Uterine smooth muscle cell (primary cell): ENCODE measurements at places on chromosomes 4 and X. TPM values are rescaled to one million over a fixed set of nuclear protein-coding genes. Genes with fewer than 3 reads are reported as not detected.

PDE6B gene
- 0.22 and 1.1 TPM in 2 replicates for total RNA-seq

PDZD11 gene
- total RNA-seq = 39.2 and 40.3 TPM in 2 replicates

LRIT3 gene
- under 0.01 and 0.11 TPM in 2 replicates for total RNA-seq

FAM114A1 gene
- 453 and 465 TPM in 2 replicates for total RNA-seq

POLN gene
- 1.4 and 2.9 TPM in 2 replicates for total RNA-seq

DGKK gene
- not detected in 2 replicates for total RNA-seq

TBX22 gene
- not detected in 2 replicates for total RNA-seq

GPR82 gene
- total RNA-seq = not detected in 2 replicates

GIMD1 gene
- not detected in 2 replicates for total RNA-seq

CITED1 gene
- total RNA-seq = 0.37 and 0.77 TPM in 2 replicates

MAML3 gene
- total RNA-seq = 2.0 and 2.1 TPM in 2 replicates

DCHS2 gene
- total RNA-seq = 0.11 and 0.12 TPM in 2 replicates

TCEANC gene
- 2.7 and 3.2 TPM in 2 replicates for total RNA-seq

TREX2 gene
- total RNA-seq = 1.9 and 2.4 TPM in 2 replicates

RAB9B gene
- total RNA-seq = 1.1 and 3.2 TPM in 2 replicates

ADGRG2 gene
- under 0.01 TPM in 1 of 2 replicates, not detected in the other for total RNA-seq

MMGT1 gene
- 9.1 and 9.3 TPM in 2 replicates for total RNA-seq

APELA gene
- total RNA-seq = not detected in 2 replicates

MTMR8 gene
- 0.11 and 0.37 TPM in 2 replicates for total RNA-seq

GRIA3 gene
- total RNA-seq = 5.1 and 15.0 TPM in 2 replicates

GRK4 gene
- total RNA-seq = 4.1 and 4.2 TPM in 2 replicates

HSFX4 gene
- not detected in 2 replicates for total RNA-seq

CXCL1 gene
- total RNA-seq = 2.9 and 3.9 TPM in 2 replicates
